ENCODE measurements at places on chromosomes 12 and 14.

- no peak for DNase-seq
These were observed 102.4 kb upstream of the ATF1 start for GRCh38 chr12:50661300-50662115.

- DNase-seq: no peak
These were observed 11.5 kb downstream of the PSMB5 start for GRCh38 chr14:23023022-23023794.

DNA sequence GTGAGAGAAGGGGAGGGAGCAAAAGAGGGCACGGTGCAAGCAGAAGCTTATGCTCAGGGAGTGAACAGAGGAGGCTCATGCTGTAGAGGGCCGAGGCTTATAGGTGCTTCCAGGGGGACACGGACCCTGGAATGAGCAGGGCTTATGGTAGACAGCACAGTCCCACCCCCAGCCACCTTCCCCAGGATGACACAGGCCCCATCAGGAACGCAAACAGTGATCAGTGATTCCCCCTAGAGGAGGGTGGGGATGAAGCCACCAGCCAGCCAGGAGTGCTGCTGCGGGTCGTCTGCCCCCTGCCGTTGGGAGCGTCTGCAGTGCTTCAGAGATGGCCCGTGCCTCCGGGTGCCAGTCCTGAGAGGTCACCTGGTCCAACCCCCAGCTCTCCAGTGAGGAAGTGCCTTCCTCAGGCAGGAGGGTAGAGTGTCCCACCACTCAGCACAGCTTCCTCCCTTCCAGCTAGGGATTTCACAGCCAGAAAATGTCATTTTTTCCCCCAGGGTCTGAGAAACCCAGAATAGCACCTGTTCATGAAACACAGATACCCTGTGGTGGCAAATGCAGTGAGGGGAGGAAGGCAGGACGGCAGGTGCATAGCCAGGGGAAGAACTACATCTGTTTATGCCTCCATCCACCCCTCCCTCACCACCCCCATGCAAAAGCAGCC lies 60.7 kb downstream of the SLC6A12 start:
- DNase-seq: peak; percentile 10

DNA sequence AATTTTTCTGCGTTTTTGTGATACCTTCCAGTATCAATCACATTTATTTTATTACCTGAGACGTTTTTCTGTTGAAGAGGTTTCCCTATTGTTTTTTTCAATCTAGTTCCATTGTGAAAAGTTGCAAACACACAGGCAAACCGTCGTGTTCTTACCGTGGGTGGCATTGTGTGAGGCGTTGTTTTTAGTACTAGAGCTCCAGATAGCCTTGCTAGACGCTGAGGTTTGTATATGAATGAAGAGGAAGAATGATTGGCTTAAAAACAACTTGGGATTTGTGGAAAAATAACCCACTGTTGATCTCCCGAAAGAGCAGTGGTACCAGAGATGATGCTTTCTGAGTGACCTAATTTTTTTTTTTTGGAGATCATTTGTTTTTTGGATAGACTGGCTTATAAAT lies 1.0 kb downstream of the SOCS4 start:
- DNase-seq: no peak

DNA sequence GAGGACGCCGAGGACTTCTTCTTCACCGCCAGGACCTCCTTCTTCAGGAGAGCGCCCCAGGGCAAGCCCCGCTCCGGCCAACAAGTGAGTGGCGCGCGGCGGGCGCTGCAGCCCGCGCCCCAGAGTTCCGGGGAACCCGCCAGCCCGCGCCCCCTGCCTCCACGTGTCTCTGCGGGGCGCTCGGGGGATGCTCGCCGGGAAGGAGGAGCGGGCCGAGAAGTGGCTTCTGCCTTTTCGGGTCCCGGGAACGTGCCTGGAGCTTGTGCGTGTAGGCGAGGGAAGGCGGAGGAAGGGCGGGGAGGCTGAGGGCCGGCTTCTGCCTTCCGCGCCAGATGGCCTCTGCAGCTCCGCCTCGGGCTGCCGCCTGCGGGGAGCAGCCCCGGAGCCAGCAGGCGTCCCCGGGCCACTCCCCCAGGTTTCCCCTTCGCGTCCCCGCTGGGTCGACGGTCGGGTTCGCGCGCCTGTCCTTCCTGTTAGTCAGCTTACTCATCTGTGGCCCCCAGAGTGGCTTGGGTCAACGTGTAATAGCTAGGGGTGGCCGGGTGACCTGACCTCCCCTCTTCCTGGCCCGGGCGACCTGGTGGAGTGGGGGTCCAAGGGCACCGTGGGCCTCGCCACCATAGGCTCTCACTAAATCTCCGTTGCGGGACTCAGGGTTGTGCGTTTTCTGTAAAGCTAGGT lies 505 bp downstream of the RASSF3 start:
- DNase-seq: peak; percentile 59

- DNase-seq: no peak
These were observed 163.8 kb upstream of the CCDC198 start for GRCh38 chr14:57657487-57657886.

DNA sequence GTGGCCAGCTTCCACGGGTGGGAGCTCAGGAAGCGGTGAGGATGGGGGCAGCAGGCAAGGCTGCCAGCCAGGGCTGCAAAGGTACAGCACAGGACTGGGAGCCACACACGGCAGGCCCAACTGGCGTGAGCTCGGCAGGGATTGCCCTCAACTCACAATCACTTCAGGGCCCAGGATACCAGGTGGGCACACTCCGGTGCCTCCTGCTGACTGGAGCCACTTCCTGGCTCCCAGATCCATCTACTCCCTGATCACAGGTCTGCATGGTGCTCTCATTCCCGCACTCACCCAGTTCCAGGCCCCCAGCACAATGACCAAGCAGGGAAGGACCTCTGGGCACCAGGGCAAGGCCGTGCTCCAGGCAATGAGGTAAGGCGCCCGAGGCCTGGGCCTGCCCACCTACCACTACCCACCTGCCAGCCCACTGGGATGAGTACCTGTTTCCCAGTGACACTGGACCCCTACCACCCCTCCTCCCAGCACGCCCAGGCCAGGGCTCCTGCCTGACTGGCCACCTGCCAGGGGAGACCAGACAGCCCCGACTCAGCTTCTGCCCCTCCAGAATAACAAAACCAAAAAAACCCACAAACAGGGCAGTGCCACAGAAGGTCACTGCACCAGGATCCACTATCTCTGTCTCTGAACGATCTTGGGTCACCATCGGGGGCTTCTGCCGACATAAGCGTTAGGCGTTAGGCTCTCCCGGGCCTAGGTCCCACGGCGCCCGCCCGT lies 1.8 kb downstream of the JAG2 start:
- DNase-seq: no peak
